ENCODE measurements at places on chromosomes 1 and 21.

DNA sequence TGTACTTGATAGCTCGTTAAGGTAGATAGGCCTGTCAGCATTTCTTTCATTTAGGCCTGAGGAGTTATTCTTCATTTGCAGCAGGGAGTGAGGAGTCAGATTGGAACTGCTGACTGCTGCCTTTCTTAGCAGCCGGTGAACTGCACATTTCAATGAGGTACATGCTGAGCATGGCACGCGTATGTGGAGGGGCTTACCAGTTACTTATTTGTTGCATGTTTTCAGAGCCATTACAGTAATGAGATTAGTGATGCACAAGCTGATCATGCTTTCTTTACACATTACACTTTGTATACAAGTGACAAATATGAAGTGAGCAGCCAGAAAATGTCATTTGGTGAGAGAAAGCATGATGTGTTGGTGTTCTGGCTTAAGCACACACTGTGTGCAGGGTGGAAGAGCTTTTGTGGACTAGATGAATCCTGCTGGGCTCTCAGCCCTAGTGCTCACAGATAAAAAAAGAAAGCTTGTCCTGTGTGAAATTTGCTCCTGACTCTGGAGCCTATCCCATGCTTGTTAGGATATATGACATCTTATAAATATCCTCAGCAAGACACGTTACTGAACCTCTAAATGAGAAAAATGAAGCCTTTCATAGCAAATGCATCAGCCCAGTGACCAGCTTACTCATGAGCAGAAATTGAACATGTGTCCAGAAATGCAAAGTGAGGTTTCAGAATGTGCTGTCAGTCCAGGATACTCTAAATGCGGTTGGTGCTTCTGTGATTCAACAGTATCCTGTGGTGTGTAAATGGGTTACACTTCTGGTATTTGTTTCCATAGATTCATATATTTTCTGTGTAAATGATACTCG, 574.7 kb upstream of the ADGRL2 start:
- no peak for DNase-seq

- no peak for DNase-seq
These were observed 99.8 kb downstream of the PSMG1 start for GRCh38 chr21:39083377-39084008.

- no peak for DNase-seq
These were observed 2.7 kb downstream of the VCAM1 start for GRCh38 chr1:100722221-100722620.

- no peak for DNase-seq
These were observed 60.7 kb upstream of the CDC42BPA start for GRCh38 chr1:227378871-227379554.

- DNase-seq, result peak; percentile 23
These were observed 22.8 kb upstream of the TSPEAR start for GRCh38 chr21:44734026-44734745.

DNA sequence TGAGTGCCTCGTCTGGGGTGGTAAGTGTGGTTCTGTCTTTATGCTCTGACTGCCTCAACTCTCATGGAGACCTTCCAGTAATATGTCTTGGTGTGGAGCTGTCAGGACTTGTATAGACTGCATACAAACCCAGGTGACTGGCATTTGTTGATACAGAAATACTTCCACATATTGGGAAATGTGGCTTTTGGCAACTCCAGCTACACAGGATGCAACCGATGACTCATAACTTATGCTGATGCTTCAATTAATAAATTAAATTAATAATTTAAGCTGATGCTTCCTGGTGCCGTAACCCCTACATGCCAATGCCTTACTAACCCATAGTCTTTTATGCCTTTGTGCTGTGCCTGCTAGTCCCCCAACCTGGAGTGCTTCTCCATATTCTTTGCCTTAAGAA, 72.3 kb upstream of the ARTN start:
- no peak for DNase-seq

- DNase-seq, result no peak
These were observed 1.8 kb downstream of the USP24 start for GRCh38 chr1:55213151-55213884.

DNA sequence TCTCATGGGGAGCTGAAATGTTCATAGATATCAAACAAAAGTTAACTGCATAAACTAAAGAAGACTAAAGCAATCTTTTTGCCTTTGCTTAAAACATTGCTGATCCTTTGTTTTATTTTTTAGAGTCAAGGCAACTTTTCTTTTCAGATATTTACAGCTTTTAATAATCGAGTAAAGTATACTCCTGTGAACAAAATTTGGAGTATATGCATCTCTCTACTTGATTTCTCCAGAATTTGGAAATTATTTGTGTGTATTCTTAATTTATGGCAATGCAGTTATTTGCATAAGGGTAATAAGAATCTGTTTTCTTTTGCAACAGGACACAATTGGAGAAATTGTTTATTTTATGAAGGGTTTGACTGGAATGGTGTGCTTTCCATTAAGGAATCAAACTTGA, 4.2 kb upstream of the AQP10 start:
- DNase-seq, result no peak

DNA sequence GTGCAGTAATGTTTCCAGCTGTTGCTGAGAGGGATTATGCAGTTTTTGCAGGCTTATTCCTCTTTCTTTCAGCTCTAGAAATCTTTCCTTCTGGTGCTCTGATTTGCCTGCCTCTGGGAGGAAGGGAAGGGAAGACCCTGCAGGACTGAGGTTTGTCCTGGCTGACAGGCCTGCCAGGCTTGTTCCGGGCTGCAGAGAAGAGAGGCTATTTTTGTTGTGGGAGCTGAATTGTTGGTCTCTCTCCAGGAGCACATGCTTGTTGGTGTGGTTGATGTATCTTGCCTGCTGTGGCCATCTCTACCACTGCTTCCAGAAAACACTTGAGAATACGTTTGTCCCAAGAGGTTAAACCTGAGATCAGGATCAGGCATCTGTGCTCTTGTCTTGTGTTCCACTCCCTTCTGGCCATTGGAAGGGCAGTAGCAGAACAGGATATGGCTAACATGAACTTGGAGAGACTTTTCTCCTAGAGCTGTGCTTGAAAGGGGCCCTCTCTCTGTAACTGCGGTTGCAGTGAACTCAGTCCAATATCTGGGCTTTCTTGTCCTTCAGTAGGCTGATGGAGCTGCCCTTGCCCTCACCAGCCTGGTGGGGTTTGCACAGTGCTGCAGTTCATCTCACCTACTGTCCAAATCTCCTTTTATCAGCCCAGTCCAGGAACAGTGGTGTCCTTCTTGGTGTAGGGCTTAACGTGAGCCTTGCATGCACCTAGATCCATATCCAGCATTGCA, 21.5 kb upstream of the SLC25A34 start:
- DNase-seq, result no peak

DNA sequence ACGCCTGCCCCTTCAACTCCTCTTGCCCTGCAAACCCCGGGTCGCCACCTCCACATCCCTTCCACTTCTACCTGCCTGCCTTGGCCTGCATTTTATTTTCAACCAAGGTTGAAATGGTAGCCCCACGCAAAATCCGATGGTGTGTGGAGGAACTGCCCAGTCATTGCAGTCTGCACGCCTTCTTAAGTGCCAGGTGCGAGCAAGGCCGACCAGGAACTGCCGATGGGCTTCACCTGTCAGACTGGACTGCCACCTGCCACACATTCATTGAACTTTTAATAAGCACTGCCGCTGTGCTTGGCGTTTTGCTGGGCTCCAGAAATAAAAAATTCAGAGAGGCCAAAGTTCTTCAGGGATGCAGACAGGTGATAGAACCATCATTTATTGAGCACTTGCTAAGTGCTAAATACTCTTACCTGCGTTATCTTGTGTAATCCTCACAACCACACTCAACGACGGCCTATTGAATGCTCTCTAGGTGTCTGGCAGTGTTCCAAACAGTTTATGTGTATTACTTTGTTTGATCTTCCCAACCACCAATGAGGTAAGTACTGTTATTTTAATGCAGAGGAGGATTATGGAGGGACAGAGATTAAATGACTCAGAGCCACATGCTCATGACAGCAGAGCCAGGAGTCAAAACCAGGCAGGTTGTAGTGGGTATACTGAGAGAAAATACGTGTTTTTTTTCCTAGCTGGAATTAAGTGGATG, 36.2 kb downstream of the CACHD1 start:
- DNase-seq, result no peak

DNA sequence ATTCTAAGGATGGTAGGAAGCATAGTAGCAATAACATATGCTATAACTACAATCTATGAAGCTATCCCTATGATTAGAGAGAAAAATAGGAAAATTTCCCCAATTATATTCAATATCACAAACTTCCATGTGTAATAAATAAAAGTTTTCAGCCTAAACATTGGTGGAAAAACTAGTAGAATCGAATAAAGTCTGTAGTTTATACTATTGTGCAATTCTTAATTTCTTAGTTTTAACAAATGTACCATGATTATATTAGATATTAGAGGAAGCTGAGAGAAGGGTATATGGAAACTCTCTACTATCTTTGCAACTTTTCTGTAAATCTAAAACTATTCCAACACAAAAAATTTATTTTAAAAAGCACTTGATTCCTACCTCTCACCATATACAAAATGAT, 13.8 kb upstream of the GFI1 start:
- DNase-seq, result no peak

GRCh38 chr1:69570356-69570755, 2.6 kb downstream of the LRRC7 start:
- DNase-seq, result no peak

DNA sequence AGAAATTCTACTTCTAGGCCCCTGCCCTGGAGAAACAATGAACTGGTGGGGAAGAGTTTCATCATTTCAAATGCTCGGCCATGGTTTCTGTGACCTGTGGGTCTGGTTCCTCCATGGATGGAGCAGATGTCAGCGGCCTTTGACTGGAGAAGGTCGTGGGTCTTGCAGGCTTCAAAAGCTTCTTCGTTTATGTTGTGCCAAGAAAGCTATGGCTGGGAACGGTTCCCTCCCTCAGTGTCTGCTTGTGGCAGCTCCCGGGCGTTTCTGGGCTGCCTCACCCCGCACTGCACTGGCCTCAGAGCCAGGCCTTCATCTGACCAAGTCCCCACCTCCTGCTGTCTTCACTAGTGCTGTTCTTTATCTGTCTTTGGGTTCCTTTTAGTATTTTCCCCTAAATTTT, 46.4 kb upstream of the POFUT2 start:
- DNase-seq, result no peak

DNA sequence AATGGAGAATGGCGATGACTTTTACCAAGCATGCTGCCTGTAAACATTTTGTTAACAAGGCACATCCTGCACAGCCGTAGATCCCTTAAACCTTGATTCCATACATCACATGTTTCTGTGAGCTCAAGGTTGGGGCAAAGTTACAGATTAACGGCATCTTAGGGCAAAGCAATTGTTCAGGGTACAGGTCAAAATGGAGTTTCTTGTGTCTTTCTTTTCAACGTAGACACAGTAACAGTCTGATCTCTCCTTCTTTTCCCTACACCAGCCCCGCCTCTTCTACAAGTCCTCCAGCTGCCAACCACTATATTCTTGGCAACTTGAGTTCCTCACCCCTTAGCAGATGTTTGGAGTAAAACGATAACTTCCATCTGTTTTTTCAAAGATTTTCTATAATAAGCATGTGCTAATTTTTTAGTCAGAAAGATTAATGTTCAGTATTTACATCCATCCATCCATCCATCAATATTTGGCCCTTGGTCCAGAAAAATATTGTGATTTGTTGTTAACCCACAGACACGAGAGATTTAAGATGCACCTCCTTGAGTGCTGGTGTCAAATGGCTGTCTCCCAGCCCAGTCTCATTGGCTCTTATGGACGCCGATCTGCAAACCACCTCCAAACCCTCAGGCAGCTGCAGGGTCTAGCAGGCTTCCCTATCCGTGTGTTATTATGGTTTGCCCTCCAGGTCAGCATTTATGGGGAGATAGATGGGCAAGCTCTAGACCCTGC, 3.8 kb downstream of the DNALI1 start:
- DNase-seq, result no peak

GRCh38 chr1:10904396-10905358, 107.8 kb upstream of the TARDBP start:
- DNase-seq, result no peak

DNA sequence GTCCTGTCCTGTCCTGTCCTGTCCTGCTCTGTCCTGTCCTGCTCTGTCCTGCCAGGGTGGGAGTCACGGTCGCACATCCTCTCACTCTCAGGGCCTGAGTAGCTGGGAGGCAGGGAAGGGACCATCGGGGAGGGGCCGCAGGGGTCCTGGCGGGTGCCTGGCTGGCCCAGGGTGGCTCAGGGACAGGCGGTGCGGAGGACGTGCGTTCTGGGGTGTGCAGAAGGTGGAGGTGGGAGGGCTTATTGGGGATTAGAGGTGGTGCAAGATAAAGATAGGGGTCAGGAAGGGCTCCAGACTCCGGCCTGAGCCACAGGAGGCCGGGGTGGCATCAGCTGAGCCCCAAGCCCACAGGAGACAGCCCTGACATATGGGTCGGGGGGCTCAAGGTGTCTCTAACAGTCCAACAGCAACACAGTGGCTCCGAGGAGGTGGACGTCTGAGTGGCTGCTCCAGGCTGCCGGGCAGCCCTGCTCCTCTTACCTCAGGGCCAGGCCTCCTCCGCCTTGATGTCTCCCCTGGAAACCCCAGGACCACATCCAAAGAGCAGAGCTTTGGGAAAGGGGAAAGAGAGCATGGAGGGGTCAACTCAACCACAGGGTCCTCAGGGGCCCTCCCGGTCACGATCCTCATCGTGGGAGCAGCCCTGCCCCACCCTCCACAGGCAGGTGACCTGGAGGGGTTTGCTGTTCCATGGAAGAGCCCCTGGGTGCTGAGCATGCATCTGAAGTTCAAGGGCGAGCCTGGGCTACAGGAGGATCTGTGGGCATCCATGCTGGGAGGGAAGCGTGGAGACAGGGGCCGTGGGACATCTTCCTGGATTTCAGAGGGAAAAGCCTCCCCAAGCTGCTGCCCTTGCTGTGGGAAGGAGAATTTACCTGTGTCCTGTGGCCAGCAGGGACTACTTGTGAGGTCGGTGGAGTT, 39.6 kb upstream of the ADARB1 start:
- DNase-seq, result no peak

DNA sequence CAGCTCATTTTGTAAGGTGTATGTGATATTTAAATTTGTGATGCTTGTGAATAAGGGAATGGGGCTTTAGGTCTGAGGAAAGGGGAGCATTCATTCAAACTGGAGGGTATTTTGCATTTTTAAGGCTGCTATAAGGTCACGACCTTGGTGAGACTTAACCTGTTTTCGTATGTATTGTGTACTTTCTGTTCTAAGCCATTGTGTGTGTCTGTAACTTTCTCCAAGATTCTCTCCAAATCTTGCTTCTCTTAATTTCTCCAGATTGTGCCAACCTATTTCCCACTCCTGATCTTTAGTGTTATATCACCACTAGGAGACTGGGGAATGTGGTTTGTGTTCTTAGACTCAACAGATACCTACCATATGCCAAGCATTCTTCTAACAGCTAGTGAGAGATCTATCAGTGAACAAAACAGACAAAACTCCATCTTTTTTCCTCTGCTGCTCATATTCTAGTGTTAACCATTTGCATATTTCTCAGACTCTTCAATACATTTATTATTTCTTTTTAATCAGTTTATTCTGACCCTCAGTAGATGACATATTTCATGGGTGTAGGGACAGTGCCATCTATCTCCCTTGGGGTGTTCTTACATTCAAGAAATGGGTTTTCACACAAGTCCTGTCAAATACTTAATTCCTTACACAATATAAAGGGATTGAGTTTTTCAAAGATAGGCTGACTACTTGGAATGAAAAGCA, 27.5 kb downstream of the ATP1B1 start:
- DNase-seq, result no peak

GRCh38 chr1:113849072-113849471, 22.4 kb downstream of the PTPN22 start:
- no peak for DNase-seq

- DNase-seq, result no peak
These were observed 429.0 kb downstream of the KIF26B start for GRCh38 chr1:245583575-245584330.
